CD4-positive, alpha-beta T cell treated with Interleukin-4 for 1 hour (primary cell): ENCODE measurements at places on chromosomes 12 and 14.

DNA sequence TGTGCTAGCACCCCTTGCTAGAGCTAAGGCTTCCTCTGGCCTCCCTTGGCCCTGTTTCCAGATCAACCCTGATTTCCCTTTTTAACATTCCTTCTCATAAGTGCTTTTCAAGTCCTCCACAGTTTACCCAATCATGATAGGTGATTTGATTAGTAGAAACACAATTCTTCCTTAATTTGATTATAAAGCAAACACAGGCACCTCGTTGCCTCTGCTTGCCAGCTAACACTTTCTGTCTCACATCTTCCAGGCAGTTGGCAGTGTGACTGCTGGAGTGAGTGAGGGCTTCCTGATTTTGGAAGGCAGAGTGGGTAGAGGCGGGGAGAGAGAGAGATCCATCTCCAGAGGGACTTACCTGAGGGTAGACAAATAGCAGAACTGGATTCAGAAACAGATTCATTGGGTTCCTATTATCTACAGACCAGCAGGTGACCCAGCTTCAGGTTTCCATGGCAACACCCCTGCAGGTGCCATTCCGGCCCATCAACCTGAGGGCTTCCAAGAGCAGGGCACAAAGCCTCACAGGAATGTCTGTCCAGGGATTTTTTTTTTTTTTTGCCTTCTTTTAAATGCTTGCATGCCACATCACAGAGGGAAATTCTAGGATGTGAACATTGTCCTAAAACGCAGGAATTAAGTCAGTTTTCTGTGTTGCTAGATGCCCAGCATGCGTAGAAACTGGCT, 77.7 kb downstream of the PLXNC1 start:
- no peak for DNase-seq

DNA sequence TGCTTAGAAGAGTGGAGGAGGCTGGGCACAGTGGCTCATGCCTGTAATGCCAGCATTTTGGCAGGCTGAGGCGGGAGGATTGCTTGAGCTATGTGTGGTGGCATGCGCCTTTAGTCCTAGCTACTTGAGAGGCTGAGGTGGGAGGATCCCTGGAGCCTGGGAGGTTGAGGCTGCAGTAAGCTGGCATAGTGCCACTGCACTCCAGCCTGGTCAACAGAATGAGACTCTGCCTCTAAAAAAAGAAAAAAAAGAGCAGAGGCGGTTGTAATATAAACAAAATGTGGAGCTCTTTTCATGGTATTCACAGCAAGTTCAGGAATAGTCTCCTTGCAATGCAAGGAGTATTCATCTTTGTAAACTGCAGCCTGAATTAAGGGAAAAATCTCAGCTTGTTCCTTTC, 27.2 kb downstream of the ARID2 start:
- no peak for DNase-seq

DNA sequence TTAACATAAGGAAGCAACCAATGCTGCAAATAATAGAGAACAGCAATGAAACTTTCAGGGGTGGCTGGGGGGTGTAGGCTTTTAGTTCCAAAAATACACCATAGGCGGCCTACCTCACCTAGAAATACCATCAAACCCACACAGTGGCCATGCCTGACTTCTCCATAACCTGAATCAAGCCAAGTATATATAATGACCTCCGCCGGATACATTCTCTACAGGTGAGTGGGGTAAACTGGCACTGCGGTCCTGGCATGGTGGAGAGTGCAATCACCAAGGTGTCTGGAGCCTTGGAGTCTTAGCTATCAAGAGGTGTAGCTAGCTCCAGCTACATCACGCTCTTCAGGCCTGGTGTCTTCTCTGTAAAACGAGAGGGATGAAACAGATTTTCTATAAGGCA, 1.2 kb downstream of the ZBTB25 start:
- DNase-seq = peak; percentile 52

DNA sequence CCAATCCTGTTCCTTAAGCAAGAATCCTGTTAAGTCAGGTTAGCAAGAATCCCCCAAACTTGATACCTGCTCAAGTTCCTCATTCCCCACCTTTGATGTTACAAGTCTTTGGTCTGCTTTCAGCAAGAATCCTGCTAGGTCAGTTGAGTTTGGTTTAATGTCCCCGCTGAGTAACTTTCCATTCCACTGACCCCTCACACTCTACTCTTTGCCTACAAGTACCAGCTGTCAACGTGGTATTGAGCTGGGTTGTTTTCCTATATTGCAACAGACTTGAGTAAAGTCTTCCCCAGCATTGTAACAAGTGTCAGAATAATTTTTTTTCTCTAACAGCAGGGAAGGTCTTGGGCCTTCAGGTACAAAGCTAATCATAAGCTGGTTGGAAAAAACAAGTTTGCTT, 6.3 kb downstream of the PPM1H start:
- no peak for DNase-seq

DNA sequence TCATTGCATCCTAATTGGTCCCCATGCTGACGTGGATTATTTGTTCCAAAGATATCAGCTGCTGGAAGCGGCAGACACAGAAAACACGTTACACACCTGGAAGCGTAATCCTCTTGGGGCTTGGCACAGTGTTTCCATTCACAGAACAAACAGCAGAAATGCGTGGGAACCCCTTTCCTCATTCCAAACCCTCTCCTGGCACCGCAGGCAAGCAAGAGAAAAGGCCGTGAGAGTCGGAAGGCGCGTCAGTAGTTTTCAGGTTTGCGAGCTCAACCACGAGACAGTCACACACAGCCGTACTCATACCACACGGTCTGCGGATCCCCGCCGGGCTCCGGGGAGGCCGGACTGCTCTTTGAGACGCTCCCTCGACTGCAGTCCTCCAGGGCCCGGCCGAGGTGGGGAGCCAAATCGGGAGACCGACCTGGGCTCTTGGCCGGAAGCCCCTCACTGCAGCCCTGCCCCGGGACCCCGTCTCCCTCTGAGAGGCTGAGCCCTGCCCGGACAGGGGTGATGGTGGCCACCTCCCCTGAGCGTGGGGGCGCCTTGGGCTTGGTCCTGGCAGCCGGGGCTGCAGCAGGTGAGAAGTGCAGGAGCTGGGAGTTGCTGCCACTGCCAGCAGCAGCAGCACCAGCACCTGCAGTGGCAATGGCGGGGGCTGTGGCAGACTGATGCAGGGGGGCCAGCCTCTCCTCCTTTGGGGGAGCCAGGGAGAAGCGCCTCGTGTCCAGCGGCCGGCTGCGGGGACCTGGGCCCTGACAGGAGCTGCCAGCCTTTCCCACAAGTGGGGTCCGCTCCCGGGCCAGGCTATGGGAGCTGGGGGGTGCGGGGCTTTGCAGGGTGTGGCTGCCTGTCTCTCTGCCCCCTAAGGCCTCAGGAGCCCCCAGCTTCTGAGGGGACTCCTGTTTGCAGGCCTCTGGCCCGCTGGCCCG, 28.1 kb upstream of the GPR68 start:
- no peak for DNase-seq

GRCh38 chr12:617304-617915, 45.8 kb downstream of the NINJ2 start:
- DNase-seq = peak; percentile 45

DNA sequence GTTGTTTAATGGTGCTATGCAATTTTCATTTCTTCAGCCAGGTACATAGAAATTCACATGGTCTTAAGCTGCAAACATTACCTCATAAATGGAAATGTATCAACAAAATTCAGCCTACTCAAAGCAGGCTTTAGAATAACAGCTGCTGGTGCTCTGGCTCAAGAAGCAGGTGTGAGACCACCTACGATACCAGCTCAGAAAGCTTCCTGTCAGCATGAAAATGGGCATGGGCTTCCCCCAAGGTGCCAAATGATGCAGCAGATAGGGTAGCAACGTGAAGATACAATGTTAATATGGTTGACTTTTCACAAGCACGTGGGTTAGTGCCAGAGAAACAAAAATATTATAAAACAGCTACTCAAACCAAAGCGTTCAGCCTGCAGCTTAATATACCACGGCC, 343.4 kb upstream of the PRICKLE1 start:
- DNase-seq = no peak

DNA sequence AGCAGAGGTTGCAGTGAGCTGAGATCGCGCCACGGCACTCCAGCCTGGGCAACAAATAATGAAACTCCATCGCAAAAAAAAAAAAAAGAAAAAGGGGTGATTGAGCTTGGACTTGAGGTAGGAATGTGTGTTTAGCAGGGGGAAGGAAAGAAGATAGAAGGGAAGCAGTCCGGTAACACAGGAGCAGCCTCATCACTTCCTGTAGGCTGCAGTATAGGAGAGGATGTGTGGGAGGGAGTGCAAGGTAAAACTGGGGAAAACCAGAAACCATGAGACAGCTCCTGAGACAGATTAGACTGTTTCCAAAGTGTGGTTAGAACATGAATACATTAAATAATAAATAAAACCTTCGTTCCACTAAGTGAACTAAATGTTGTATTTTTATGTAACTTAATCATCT, 49.2 kb downstream of the FGD4 start:
- no peak for DNase-seq

DNA sequence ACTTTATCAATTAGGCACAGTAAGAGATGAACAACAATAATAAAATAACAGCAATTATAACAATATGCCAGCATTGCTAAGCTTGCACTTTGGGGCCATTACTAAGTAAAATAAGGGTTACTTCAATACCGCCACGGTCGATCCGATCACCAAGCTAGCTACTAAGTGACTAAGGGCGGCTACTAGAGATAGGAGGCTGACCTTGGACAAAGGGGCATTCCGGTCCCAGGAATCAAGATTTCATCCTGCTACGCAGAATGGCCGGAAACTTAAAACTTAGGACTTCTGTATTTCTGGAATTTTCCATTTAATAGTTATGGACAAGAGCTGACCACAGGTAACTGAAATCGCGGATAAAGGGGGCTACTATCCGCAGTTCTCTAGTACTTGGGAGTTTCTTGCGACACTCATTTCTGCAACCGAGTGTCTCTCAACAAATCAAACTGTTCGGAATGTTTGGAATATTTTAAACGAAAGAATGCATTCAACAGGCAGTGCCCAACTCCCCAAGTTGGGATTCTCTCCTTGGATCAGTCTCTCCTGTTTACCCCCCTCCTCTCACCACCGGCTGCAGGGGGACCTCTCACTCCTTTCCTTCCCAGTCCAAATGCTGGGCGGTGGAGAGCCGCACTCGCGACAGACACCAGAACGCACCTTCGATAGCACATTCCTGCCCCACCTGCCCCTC, 650 bp downstream of the HEBP1 start:
- DNase-seq = no peak

DNA sequence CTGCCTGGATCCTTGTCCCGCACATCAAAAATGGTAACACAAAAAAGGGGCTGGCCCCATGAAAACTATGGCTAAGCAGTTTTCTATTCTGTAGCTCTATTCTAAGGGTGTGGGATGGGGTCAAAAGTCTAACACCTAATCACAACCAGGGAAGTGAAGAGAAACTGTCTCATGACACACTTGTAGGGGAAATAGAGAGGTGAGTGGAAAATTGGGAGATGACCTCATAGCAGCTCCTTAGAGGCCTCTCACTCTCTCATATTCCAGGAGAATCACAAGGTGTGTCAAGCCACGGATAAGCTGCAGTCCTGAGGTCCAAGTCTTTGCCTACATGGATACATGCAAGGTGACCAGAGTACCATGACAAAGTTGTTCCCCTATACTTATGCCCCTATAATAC, 10.7 kb downstream of the KLHL28 start:
- DNase-seq = no peak

DNA sequence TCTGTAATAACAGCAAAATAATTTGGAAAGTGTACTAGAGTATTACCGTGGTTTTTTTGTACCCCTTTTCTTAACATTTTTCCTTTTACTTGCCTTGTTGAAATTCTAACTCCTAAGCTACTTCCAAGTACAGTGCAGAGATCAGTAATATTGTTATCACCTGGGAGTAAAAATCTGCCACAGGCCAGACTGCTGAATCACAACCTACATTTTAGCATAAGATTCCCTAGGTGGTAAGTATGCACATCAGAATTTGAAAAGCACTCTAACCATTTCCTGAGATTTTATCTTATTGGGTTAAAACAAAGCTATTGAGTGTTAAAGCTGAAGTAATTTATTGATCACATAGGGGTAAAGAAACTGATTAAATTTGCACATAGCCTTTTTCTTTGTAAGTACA, 55.2 kb upstream of the KCNH3 start:
- DNase-seq = no peak
